ENCODE measurements at places on chromosomes 5 and 9.
A peak's percentile ranks its signal among the peaks of the same experiment; 100 is the strongest.

DNA sequence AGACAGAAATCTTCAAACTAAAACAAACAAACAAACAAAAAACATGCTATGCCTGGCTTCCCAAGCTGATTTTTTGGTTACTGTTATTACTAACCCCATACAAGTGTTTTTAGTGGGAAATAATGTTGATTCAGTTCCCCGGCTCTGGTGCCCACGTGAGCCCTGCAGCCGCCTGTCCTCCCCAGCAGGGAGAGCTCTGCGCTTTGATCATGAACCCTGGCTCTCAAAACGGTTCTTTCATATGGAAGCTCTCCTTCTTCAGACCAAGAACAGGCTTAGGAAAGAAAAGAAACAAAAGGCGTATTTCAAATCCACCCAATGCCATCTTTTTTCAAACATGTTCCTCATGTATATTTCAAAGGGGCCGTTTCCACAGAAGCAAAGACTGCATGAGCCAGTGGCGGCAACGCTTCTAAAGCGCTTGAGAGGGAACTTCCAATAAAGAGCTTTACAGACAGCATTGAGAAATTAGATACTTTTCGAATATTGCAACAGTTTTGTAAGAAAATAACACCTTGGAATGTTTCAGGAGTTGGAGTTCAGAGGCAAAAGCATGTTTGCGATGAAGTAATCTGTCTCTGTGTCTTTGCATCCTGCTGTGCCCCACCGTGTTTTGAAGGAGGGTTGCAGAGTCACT is 74.8 kb downstream of the ICE1 start:
- DNase-seq, result no peak

DNA sequence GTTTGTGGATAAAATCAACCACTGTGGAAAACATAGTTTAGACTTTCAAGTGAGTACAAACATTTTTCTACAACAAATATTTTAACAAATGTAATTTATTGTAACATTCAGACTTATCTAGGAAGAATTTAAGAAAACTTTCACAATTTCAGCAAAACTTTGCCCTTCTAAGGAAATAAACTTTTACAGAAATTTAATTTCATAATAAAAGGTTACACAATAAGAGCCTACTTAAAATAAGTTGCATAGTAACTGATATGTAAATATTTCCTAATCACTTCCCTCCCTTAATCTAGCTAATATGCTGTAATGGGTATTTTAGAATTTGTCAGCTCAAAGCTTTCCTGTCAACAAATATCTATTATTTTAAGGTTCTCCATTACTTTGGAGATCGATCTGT is 1899.9 kb downstream of the MAT2B start:
- DNase-seq, result no peak

DNA sequence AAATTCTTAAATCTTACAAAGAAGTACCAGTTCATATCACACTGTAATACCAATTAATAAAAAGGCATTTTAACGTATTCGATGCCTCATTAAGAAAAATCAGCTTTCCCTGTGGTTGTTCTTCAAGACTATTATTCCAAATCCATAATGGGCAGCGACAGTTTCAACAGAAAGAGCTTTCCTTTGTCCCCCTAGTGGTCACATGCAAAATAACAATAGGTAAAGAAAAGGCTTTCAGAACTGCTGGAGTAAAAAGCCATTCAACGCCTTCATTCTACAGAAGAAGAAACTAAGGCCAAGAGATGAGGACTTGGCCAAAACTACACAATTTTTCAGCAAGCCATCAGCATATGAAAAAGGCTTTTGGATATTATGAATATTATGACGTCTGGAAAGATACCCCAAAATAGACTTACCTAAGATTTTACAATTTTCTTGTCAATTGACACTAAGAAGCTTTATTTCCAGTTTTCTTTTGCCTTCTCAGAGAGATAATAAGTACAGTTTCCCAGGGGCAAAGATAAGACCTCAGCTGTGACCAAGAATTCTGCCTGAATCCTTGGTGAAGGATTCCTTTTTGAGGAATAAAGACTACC is 6.7 kb upstream of the CDH6 start:
- DNase-seq, result peak; percentile 42

- no peak for DNase-seq
Observed at GRCh38 chr9:4746278-4747030, 5.5 kb upstream of the AK3 start.

DNA sequence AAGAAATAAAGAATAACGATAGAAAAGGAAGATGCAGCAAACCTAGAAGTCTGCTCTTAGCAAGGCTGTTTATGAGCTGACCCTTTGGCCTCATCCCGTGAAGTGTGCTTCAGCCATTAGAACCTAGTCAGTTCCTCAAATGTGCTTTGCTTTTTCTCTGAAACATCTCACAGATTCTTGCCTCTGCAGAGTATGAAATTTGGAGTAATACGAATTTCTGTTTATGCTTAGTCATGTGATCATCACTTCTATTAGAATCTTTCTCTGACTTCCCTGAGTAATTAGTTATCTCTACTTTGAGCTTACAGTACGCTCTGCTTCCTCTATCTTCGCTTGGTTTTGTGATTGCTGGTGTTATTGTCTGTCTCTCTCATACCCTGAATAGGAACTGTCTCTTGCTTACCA is 11.3 kb downstream of the CYSTM1 start:
- no peak for DNase-seq

- DNase-seq, result no peak
Observed at GRCh38 chr5:168365581-168366081, 74.2 kb downstream of the WWC1 start.

DNA sequence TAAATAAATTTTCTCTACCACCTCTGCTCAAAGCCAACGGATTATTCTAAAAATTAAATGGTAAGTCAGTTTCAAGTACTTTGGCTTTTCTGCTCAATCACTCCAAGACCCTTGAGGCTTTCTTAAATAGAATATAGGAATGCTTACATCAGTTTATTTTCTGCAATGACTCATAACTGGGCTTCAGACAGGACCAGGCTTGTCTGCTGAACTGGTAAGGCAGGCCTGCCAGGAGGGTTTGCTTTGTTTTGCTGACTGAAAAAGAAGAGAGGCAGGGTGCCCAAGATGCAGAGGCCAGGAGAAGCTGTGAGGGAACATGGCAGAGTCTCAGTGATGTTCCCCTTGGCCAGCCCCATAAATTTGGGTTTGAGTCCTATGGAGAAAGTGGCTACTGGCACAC is 60.3 kb upstream of the EPB41L4A start:
- no peak for DNase-seq

DNA sequence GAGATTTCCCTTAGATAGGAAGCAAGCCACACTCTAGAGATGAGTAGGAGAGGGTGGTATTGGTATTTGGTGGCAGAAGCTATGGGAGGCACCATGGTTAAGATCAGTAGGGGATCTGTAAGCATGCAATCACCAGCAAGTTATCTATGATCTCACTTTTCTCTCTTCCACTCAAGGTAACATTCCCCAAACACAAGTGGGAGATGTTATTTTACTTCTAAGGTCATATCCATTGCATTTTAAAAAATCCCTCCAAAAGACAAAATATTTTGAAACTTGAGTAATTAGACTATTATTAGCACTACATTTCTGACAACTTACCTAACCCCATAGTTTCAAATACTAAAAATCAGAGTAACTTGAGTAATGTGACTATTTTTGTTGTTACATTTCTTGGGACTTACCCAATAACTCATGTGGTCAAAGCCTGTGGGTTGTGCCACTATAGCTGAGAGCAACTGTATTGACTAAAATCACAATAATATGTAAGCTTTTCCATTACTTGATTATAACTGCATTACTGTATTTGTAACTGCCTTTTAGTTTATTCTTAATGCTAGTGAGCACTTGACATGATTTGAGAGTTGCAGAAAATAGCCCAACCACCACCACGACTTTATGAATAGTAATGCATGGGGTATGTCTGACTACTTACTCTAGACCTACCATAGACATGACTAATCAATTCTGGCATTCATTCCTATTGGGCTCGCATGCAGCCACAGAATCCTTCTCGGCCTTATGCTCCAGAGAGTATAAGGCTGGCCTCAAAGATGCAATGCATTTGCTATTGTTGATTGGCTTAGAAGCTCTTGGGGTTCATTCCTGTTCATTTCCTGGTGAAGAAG is 264.7 kb downstream of the TRIM32 start:
- DNase-seq, result no peak

Data from NCI-H146 (cell line).